ENCODE measurements at places on chromosomes 5 and 9. TPM values are rescaled to one million over a fixed set of nuclear protein-coding genes. Genes with fewer than 3 reads are reported as not detected.

DNA sequence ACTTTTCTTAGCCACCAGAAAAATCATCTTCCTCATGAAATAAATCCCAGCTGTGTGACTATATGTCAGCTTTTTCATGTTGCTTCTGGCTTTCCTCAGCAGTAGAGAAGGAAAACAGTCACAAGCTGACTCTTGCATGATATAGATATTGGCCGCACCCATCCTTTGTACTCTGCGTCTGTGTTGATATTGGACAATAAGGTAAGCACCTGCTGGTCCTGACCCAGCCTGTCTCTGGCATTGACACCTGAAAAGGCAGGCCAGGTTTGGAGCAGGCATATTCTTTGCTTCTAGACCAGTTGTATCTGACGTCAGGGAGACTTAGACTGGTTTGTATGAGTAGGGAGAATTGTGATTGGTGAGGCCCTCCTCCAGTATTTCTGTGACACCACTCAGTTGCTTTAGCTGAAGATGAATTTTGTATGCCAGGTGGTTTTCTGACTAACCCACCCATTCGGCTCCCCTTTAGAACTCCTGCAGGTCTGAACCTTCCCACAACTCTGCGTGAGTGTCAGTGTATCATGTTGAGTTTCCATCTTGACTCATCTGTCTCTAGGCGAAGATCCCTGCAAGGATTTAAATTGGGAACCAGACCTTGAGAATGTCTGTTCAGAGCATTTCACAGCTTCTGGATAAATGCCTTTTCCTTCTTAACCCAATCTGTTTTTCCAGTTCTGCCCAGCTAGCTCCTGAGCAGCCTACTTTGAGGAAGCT is 151.2 kb upstream of the RUSC2 start:
- DNase-seq = no peak

DNA sequence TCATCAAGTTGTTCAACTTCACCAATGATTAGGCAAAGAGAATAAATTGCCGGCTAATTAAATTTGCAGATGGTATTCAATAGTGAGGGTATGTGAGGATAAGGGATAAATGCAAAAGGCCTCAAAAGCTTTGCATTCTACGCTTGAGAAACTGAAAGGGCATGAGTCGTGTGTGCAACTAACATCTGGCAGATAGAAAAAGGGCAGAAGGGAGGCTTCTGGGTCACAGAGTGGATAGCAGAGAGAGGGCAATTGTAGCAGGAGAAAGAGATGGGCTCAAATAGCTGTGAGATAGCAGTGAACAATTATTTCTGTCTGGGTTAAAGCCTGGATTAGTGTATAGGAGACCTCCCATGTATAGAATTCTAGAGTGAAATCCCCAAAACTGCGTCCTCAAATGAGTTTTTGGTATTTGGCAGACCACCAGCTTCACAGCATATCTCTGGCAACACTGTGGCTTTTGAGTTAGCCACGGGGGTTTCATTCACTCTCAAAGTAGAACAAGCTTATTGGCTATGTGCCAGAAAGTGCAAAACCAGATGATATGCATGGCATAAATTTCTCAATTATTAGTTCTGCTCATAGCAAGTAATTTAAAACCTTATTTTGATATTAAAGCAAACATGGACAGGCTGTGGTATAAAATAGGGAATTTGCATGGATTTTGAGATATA is 586.3 kb downstream of the BRINP1 start:
- DNase-seq = no peak

DNA sequence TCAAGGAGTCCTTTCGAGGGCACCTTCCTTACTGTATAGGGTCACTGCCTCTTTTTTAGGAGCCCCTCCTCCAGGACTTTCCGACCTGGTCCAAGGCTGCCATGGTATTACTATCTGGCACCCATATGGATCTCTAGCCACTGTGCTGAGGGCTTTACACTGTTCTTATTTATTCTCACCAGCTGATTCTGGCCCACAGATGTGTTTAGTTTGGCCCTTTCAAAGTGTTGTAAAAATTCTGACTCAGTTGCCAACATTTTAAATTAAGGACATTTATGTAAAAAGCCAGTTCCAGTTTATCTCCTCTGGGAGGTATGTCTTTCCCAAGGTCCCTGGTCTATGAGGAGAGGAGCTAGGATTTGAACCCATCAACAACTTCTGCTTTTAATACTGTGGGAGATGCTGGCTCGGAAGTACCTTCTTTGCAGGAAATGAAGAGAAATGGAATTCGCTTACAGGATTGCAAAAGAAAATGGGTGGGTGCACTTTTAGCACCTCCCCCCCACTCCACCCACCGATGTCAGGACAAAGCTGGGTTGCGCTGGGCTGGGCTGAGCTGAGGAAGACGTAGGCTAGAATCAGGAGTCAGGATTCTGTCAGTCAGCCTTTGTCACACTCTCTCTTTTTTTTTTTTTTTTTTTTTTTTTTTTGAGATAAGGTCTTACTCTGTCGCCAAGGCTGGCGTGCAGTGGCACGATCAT is 7.8 kb downstream of the JADE2 start:
- no peak for DNase-seq

The CACNA1B gene
- polyA plus RNA-seq = 0.14 TPM

The GGTA1 gene
- 5.1 TPM for polyA plus RNA-seq

- DNase-seq = peak; percentile 21
Measured at GRCh38 chr9:113993838-113994540, 84.1 kb downstream of the AMBP start.

GRCh38 chr9:127927201-127927987 is 3.2 kb downstream of the PIP5KL1 start:
- DNase-seq = no peak

The SLCO6A1 gene
- not detected for polyA plus RNA-seq

GRCh38 chr5:154519359-154519758 is 41.3 kb upstream of the HAND1 start:
- DNase-seq = no peak

DNA sequence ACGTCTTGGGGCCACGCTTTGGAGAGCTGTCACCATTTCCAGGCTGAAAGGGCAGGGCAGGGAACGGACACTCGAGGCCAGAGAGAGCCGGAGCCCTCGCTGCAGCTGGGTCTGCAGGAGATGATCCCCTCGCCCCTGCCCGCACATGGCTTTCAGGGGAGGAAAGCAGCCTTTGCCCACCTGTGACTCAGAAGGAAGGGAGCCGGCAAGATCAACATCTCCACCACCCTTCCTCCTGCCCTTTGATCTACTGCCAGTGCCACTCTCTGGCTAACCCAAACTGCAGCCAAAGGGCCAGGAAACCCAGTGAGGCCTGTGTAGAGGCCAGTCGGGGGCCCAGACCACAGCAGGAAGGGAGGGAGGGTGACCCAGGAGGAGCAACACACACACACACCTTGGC is 137.1 kb upstream of the ERCC6L2 start:
- DNase-seq = no peak

The DRD1 gene
- polyA plus RNA-seq = 0.81 TPM

The SPATA31E1 gene
- 0.04 TPM for polyA plus RNA-seq

The PCDHGA9 gene
- 3.1 TPM for polyA plus RNA-seq

The TMOD1 gene
- 36.6 TPM for polyA plus RNA-seq

The ACER2 gene
- polyA plus RNA-seq = 5.1 TPM

DNA sequence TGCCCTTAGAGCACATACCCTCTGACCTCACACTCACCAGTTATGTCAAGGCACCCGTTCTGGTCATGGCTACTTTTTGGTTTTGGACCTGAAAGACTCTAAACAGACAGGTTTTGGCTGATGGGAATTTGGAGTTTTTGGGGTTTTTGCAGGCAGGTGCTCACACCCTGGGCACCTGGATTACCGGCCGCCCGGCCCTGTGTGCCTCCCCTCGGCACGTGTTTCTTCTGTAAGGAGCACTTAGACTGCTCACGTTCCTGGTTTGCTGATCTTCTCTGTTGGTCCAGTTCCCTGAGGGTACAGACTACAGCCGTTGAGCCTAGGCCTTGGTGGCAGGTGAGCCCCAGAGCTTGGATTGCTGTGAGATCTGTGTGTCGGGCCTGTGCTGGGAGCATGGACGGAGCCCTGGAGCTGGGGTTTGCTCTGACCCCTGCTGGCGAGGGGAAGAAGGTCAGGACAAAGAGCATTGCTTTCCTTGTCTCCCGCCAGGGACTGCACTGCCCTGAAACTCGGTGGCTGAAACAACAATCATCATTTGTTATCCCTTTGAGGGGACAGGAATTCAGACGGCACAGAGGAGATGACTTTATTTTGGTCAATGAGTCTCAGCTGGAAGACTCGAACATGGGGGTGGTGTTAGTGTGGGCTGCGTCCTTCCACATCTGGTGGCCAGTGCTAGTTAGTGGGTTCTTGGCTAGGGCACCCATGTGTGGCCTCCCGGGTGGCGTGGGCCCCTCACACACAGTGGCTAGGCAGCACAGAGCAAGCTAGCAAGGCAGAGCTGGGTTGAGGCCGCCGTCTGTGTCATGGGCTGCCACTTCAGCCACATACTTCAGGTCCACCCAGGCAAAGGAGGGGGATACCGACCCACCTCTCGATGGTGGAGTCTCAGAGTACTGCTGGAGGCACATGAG is 76.4 kb downstream of the EHMT1 start:
- no peak for DNase-seq

The PLCXD3 gene
- polyA plus RNA-seq = 2.5 TPM

DNA sequence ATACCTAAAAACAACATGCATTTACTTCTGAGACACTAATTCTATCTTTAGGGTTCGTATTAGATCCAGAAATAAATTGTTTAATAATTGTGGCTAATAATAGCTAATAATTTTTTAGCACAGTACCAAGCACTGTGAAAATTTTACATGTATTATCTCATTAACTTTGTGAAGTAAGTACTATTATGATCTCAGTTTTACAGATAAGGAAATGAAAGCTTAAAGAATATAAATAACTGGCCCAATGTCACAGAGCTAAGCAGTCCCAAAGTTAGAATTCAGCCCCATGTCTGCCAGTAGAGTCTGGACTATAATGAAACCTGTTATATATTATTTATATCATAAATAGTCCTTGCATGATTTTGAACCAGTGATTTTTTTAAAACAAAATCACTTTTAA is 163.3 kb downstream of the NIPBL start:
- DNase-seq = no peak

The HIGD2A gene
- polyA plus RNA-seq = 188 TPM

The EPB41L4A gene
- polyA plus RNA-seq = 5.0 TPM

The FOXI1 gene
- not detected for polyA plus RNA-seq

DNA sequence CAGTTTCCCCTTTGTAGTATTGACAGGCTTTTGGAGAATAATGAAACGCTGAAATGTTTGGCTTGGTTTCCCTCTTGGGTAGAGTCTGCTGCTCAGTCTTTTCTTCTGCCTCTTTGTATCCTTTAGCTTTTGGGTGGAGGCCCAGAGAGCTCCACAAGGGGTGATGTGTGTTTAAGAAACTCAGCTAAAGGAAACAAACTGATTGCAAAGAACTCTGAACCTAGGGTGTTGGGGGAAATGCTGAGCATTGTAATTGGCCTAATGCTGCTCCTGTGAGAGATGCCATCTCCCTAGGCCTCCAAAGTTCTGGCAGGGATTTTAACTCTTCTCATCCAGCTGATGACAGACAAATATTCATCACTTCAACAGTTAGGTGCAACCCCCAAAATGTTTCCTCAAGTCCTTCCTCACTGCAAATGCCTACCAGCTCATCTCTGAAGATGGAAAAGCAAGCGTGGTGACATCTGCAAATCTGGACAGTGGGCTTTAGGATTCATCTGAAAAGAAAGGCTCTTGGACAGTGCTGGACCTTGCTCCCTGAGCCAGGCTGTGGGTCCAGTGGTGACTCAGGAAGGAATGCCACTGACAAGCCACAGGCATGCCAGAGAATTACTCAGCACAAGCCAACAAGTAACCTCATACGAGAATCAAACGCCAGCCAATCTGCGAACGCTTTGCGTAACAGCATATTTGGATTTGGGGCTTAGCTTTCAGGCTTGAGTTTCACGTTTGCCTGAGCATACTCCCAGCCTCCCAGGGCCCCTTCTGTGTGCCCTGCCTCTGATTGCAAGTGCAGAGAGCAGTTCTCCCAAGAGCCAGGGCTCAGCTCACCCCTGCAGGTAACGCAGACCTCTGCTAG is 30.5 kb upstream of the ZSWIM6 start:
- no peak for DNase-seq

GRCh38 chr9:78133751-78134150 is 102.1 kb upstream of the CEP78 start:
- no peak for DNase-seq

DNA sequence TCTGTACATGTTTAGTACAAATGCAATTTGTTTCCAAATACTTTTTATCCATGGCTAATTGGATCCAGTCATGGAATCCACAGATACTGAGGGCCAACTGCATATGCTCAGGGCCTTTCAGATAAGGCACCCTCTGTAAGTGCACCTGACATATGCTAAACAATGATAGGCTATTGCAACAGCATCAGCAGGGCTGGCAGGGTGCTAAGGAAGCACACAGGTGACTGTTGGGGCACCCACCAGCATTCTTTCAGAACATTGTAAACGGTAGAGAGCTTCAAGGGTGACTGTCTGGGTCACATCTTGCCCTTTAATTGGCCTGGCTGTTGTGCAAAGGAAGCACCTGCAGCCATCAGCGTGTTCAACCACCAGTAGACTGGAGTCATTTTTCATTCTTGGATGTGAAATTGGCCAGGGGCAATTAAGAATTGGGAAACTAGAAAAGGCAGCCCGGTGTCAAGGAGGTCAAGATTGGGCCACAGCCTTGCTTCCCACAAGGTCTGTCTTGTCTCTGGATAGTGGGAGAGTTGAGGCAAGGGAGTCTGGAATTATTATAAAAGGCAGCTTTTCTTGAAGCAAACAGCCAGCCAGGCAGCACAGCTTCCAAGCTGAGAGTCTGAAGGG is 129.3 kb upstream of the RAI14 start:
- no peak for DNase-seq

The IRX1 gene
- 0.04 TPM for polyA plus RNA-seq

The FBN2 gene
- 0.62 TPM for polyA plus RNA-seq

DNA sequence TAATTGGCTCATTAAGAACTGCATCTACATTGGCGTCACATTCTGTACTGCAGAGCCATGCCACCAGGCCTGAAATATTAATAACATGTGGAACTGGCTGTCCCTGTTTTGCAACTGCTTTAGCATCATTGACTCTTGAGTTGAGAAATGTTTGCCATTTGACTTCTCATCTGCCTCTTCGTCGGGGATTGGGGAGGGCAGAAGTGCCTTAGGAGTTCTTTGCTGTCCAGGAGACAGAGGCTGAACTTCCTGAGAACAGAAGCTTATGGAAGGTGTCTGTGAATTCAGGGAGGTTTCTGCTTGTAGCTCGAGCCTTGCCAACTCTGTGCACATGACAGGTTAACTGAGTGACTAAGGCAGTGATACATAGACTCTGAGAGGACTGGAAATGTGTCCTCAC is 265.0 kb downstream of the KIF4B start:
- DNase-seq = no peak

The LCN2 gene
- polyA plus RNA-seq = 23.0 TPM

- no peak for DNase-seq
Measured at GRCh38 chr9:37390759-37391158, 31.7 kb upstream of the GRHPR start.

The GPR21 gene
- not detected for polyA plus RNA-seq

The LCNL1 gene
- polyA plus RNA-seq = 0.30 TPM

- DNase-seq = no peak
Measured at GRCh38 chr5:108124596-108124995, 257.3 kb downstream of the FBXL17 start.

GRCh38 chr9:16626577-16627130 is 243.8 kb downstream of the BNC2 start:
- no peak for DNase-seq

GRCh38 chr5:72018143-72018803 is 89.0 kb upstream of the MAP1B start:
- no peak for DNase-seq

- no peak for DNase-seq
Measured at GRCh38 chr9:37210737-37211523, 90.6 kb downstream of the ZCCHC7 start.

The TLE1 gene
- 37.6 TPM for polyA plus RNA-seq

All from urinary bladder (tissue), 4 donors.